ENCODE measurements at places on chromosomes 1 and 21.

DNA sequence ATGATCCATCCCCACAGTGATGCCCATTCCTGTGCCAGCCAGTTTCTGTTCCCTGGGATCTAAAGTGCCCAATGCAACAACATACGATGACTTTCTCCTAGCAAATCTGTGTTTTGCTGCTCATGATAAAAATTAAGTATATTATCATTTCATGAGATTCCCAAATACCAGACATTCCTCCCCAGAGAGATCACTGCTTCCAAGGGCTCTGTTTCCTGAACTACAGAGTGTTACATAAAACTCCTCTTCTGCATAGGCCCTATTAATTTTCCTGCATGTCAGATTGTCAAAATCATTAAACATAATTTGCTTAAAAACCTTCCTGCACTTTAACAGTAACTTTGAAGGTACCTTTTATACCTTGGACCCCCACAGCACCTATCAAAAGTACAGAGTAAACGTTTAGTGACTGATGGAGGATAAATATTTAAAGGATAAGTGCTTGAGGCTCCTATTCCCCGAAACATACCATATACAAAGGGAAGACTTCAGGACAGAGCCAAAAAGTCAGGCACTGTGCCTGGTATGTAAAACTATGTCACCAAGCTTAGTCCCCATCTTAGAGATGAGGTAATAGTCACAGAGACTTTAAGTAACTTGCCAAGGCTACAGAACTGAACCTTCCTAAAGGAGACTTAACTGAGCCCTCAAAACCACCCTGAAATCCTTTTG lies 50.2 kb downstream of the SLC25A24 start:
- DNase-seq: no peak

DNA sequence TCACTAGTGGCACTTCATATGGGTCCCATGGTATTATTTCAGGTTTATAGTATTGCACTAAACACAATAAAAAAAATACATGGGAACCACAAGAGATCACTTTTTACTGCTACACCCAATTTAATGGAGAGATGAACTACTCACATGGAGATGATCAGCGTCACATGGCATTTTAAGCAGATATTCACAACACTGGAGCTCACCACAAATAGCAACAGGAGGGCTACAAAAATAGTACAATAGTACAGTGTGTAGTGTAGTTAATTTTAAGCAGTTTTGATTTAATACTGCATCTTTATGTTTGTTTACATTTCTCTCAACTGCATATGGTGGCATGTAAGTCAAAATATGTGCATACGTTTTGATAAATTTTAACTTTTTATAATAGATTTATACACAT lies 31.0 kb downstream of the SNX7 start:
- DNase-seq: no peak

DNA sequence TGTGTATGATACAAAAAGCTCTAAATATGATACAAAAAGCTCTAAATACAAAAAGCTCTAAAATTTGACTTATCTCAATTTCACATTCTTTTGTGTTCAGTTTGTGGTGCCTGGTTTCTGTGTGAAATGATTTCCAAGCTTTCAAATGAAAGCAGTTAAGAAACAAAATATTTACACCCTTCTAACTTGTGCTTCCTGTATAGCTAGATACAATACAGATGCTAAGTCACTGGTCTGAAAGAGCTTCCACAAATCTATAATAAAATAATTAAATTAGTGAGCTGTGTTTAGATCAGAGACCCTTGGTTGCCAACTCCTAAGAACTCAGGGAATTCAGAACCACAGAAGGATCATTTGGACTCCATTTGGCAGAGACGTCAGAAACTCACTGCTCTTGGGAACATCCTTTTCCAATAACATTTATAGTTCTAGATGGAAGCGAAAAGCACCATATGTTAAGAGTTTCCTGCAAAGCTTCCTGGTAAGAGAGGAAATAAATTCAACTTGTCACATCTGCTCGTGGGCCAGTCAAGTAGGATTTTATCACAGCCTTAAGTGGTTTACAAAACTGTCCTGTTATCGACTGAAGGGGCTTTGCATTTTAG lies 1079.1 kb downstream of the ADGRL2 start:
- no peak for DNase-seq

DNA sequence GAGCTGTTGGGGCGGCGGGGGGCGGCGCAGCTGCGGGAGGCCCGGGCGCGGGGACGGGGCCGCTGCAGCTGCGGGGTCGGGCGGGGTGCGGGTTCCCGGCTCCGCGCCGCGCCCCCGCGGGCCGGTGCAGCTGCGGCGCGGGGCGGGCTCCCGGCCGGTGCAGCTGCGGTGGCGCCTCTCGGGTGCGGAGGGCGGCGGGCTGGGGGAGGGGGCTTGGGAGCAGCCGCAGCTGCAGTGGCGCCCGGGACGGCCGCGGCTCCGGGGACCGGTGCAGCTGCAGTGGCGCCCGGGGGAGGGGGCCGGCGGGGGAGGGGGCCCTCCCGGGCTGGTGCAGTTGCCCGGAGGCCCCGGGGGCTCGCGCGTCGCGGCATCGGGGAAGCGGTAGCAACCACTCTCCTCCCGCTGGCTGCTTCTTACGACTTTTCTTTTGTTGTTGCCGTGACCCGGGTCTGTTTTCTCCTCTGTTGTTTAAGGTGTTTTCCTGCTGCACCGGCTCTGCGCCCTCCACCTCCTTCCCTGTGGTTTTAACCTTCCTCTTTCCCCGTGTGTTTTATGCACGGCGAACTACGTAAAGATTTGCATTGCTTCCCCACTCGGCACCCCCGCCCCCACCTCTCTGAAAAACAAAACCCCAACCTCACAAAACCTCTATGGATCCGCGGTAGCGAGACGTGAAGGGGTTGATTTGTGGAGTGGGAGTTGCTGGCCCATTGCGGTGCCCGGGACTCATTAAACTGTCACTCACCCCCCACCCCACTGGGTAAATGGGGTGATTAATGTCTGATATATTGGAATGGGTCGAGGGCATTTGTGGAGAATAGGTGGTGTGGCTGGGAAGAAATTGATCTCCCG lies 1.7 kb upstream of the ZBTB18 start:
- no peak for DNase-seq

DNA sequence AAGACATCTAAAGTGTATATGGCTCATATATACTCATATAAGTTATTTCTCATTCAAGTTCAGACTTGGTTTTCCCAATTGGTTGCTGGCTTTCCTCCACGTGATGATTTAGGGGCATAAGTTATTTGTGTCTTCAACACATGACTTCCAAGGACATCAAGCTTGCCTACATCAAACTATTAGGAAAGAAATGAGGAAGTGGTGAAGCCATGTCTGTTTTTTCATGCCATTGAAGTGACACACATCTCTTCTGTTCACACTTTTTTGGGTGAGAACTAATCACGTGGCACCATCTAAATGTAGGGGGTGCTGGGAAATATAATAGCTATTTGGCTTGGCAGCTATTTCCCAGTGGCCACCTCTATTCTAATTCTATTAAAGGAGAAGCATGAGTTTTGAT lies 282.1 kb downstream of the OMA1 start:
- no peak for DNase-seq

- DNase-seq: no peak
Observed at GRCh38 chr1:42137766-42138165, 15.4 kb upstream of the GUCA2B start.

DNA sequence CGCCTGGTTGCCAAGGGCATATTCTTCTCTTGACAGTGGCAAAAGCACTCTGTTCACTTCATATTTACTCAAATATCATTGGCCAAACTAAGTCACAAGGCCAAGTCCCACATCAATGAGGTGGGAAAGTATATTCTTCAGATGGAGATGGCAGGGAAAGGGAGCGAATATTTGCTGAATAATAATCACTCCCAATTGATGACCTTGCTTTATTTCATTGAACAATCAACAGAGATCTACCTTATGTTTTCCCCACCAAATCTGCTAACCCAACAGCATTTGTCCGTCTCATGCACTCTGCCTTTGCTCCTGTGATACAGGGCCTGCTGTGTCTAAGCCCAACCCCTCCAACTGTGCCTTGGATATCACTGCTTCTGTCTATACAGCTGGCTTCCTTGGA lies 45.2 kb upstream of the PCP4 start:
- no peak for DNase-seq

GRCh38 chr1:34711485-34711884 lies 43.4 kb upstream of the GJB5 start:
- DNase-seq: no peak

GRCh38 chr1:117838911-117839310 lies 90.5 kb downstream of the GDAP2 start:
- no peak for DNase-seq

- DNase-seq: no peak
Observed at GRCh38 chr1:9699361-9699760, 47.8 kb downstream of the PIK3CD start.

- DNase-seq: no peak
Observed at GRCh38 chr1:21317035-21317689, 26.9 kb upstream of the ECE1 start.

GRCh38 chr1:151175041-151175741 lies 590 bp downstream of the TMOD4 start:
- DNase-seq: no peak

GRCh38 chr1:240701412-240701811 lies 89.5 kb upstream of the GREM2 start:
- DNase-seq: no peak

All from activated naive CD4-positive, alpha-beta T cell (primary cell).